ENCODE measurements at places on chromosomes 11 and 22.

GRCh38 chr22:41979423-41980250 is 10.4 kb downstream of the SEPTIN3 start:
- DNase-seq: no peak

GRCh38 chr11:33040033-33040861 is 875 bp downstream of the TCP11L1 start:
- peak; percentile 70 for DNase-seq

GRCh38 chr11:84780689-84781293 is 846.4 kb downstream of the DLG2 start:
- peak; percentile 26 for DNase-seq

GRCh38 chr11:70409871-70410270 is 11.5 kb downstream of the CTTN start:
- DNase-seq: no peak

- DNase-seq: peak; percentile 26
These were observed 2.0 kb downstream of the CTNND1 start for GRCh38 chr11:57763568-57763967.

GRCh38 chr11:24805671-24806070 is 308.8 kb downstream of the LUZP2 start:
- DNase-seq: no peak

- DNase-seq: no peak
These were observed 51.9 kb downstream of the RBX1 start for GRCh38 chr22:41003066-41003465.

DNA sequence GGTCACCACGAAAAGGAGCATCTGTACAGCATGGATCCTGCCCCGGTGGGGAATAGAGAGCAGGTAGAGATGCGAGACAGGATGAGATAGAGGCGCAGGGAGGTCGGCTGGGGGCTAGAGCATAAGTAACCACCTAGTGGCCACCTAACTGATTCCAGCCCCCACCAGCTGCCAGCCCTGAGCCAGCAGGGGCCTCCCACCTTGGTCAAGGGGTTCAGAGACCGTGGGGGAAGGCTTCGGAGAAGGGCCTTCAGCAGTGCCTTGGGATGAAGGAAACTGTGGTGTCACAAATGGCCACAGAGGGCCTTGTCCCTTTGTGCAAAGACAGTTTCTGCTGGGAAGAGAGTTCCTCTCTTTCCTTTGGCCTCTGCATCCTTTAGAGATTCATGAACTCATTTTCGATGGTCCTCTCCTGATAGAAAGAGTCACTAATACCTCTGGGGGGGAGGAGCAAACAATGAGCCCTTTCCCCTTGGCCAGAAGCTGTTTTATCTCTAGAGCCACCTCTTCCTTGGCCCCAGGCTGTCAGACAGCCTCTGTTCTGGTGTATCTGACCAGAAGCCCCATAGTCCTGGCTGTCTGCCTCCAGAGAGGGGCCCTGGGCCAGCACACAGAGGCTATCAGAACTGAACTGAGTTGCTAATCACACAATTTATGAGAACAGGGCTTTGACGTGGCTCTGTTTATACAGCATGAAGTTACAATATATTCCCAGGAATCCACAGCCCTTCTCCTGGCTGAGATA is 146.0 kb downstream of the PARVA start:
- no peak for DNase-seq

DNA sequence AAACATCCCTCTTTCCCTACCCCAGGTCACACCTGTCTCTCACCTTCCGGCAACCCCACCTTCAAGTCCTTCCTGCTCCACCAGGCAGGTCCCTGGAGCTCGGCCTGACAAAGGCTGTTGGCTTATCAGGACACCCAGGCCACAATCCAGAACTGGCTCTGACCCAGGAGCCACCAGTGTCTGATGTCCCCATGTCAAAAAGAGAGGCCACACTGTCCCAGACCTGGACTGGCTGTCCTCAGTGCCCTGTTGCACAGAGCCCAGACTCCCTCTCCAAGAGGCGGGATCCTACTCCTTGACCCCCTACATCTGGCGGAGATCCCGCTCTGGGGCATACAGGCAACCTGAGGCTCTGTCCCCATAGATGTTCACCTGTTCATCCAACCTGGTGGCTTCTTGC is 116.0 kb downstream of the MN1 start:
- no peak for DNase-seq

- DNase-seq: no peak
These were observed 25.8 kb downstream of the KRTAP5-5 start for GRCh38 chr11:1655168-1656060.

GRCh38 chr11:65089621-65090020 is 5.6 kb downstream of the ZFPL1 start:
- no peak for DNase-seq

DNA sequence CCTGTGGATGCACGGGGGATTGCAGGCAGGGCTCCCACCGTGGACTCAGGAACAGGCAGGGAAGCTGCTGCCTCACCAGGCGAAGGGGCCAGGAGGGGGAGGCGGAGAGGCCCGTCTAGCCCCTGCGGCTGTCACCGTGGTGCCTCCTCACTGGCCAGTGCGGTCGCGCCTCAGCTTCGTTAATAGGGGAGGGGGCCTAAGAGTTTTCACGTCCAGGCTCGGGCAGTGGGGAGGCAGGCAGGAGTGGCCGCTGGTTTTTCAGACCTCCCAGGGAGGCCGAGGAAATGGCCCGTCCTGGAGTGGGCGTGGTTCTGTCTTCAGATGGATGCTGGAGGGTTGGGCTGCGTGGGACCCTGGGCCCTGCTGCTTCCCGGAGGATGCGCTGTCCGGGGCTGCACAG is 91.1 kb upstream of the B3GAT1 start:
- no peak for DNase-seq

GRCh38 chr11:117492578-117493251 is 165.1 kb downstream of the CEP164 start:
- no peak for DNase-seq

DNA sequence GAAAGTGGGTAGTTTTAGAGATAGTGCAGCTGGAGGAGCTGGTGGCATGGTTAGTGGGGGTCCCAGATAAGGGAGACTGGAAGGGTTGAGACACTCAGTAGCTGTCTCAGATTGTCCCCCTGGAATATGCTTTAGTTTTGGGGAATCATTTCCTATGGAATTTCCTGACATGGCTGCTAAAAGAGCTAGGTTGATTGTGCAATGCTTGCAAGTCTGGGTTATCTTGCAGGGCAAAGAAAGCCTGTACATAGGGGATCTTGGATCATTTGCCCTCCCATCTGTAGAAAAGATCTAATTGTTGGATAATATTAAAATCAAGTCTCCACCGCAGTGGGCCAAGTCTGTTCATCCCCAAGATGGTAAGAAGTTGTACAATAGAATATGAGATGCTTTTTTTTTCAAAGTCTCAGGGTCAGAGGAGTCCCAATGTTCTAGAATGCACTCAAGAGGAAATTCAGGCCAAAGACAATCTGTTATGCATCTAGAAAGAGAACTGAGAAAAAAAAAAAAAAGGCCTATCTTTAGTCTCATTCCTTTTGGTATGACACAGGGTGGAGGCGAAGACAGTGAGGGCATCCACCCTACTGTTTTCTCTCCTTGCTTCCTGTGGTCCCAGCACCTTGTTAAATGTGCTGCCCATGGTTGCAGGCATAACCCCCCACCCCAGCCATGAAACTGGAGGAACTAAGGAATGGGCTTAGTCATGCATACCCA is 20.2 kb downstream of the MS4A6E start:
- DNase-seq: no peak

DNA sequence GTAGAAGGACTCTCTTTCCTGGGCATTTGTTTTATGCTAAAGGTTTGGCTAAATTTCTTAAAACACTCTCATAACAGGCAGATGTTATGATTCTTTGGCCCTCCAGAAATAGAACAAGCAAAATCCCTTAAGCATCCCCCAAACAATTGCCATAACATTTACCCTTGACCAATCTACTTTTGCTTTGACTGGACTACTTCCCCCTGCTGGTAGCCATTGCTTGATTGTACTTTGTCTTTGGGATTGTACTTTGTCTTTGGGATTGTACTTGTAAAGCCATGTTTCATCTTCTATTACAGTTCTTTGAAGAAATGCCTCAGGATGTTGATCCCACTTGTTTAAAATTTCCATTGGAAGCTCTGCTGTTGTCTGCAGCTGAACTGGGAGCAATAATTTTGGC is 53.3 kb upstream of the GLYAT start:
- DNase-seq: no peak

DNA sequence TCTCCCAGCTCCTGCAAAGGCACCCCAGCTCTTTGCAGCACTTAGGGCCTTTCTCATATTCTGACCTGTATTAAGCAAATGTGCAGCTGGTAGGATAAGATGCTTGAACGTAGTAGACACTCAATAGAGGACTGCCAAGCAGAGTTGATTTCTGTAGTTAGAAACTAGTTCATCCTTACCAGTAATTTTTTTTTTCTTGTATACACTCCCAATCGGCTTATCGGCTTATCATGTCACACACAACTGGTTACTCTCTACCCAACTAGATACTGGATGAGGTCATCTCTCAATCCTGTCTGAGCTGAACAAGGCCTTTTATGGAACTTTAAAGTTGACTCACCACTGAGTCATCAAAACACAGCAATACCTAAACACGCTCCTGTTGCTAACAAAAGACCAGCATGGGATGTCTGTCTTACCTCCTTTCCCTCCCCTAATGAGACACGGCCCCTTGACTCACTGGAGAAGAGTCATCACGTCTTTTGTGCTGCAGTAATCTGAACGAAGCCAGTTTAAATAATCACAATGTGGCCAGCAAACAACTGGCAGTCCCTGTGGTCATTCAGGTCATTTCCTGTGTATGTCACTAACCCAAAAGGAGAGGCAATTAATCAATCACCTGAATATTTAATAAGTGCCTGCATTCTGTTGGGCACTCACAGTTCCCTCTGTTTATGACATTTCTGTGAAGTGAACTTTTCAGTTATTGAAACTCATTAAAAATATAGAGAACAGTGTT is 7.5 kb upstream of the WEE1 start:
- DNase-seq: no peak

GRCh38 chr11:66739983-66740382 is 11.0 kb upstream of the SPTBN2 start:
- no peak for DNase-seq

DNA sequence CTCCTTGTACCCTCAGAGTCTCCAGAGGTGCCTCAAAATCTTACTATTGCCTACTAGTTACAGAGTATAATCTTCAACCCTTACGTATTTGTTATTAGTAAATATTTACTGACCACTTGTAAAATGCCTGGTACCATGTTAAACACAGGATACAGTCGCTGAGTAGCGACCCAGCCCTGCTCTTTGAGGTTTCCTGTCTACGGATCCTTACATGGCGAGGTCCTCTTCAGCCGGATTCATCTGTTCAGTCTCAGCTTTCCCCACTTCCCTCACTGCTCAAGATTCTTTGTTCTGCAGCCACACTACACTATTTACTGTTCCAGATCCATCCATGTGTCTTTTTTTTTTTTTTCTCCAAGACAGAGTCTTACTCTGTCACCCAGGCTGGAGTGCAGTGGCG is 13.2 kb upstream of the TTC36 start:
- DNase-seq: no peak

- no peak for DNase-seq
These were observed at the start of gene TMPRSS5 for GRCh38 chr11:113705871-113706655. Gene TMPRSS5 (minus strand): TSS chr11:113706308. CDS start chr11:113706224, 84 bp downstream.

DNA sequence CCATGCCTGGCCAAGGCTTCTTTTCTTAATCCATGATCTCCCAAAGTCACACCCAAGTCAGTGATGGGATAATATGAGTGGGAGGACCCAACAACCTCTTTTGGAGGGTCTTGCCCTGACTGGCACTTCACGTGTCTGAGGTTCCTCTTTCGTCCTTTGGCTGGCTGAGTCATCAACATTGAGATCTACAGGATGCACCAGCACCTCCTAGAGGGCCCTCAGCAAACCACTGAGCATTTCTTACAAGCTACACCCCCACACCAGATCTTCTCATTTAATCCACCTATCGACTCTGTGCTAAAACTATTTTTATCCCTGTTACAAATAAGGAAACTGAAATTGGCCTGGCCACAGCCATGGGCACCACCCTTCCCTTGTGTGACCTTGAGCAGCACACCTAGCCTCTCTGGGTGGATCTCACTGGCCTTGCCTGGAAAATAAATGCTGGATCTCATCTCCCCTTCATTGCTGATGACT is 63.4 kb downstream of the FLI1 start:
- no peak for DNase-seq

Measured in NCI-H1105 treated with DMSO at 0.1 percent for 48 hours (cell line).